ENCODE measurements at places on chromosomes 16 and 17.

DNA sequence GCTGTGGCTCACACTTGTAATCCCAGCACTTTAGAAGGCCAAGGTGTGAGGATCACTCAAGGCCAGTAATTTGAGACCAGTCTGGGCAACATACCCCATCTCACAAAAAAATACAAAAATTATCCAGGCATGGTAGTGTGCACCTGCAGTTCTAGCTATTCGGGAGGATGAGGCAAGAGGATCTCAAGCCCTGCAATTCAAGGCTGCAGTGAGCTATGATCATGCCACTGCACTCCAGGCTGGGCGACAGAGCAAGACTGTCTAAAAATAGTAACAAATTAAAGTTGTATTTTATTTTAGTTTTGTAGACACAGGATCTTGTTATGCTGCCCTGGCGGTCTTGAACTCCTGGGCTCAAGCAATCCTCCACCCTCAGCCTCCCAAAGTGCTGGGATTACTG is 18.2 kb downstream of the USP31 start:
- DNase-seq: no peak

GRCh38 chr16:11992008-11992584 is 15.6 kb downstream of the SNX29 start:
- DNase-seq: no peak

DNA sequence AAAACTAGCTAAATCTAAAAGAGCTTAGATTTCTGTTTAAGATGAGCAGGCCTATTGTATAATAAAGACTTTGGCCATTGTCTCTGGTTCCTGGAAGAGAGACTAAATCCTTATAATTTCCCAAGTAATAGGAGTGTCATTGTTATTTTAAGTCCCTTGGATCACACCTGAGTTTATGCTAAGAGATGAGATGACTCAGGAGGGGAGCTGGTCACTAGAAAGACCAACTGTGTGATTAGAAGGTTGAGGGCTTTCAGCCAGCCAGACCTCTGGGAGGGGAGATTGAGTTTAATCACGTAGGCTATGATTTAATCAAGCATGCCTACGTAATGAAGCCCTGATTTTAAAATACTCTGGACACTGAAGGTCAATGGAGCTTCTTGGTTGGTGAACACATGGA is 156.9 kb upstream of the C17orf78 start:
- DNase-seq: no peak

GRCh38 chr16:69157196-69157595 is 24.7 kb downstream of the UTP4 start:
- DNase-seq: no peak

GRCh38 chr16:82955741-82956348 is 329.1 kb downstream of the CDH13 start:
- peak; percentile 25 for DNase-seq

GRCh38 chr17:4438162-4438944 is 4.6 kb downstream of the SPNS3 start:
- no peak for DNase-seq

DNA sequence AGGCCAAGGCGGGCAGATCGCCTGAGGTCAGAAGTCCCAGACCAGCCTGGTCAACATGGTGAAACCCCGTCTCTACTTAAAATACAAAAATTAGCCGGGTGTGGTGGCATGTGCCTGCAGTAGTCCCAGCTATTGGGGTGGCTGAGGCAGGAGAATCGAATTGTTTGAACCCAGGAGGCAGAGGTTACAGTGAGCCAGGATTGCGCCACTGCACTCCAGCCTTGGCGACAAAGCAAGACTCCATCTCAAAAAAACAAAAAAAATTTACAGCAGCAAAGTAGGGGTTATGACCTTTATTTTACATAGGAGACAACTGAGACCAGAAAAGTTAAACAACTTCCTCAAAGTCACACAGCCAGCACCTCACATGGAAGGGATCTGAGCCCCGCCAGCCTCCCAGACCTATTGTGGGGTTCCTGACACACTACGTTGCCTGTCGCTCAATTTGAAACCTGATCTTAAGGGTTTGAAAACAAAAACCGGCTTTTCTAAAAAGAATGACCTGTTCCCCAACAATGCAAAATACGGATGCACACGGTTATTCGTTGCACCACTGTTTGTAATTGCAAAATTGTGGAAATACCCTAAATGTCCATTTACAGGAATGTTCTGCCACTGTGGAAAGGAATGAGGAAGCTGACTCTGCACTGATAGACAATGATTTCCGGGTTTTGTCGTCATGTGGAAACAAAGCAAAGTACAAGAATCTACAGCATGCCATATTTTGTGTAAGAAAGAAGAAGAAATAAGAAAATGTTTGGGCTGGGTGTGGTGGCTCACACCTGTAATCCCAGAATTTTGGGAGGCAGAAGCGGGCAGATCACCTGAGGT is 77.2 kb downstream of the CNGB1 start:
- no peak for DNase-seq

GRCh38 chr17:68777243-68777855 is 176.2 kb upstream of the FAM20A start:
- peak; percentile 53 for DNase-seq
